ENCODE measurements at places on chromosomes 1 and 21.
A peak's percentile ranks its signal among the peaks of the same experiment; 100 is the strongest.

DNA sequence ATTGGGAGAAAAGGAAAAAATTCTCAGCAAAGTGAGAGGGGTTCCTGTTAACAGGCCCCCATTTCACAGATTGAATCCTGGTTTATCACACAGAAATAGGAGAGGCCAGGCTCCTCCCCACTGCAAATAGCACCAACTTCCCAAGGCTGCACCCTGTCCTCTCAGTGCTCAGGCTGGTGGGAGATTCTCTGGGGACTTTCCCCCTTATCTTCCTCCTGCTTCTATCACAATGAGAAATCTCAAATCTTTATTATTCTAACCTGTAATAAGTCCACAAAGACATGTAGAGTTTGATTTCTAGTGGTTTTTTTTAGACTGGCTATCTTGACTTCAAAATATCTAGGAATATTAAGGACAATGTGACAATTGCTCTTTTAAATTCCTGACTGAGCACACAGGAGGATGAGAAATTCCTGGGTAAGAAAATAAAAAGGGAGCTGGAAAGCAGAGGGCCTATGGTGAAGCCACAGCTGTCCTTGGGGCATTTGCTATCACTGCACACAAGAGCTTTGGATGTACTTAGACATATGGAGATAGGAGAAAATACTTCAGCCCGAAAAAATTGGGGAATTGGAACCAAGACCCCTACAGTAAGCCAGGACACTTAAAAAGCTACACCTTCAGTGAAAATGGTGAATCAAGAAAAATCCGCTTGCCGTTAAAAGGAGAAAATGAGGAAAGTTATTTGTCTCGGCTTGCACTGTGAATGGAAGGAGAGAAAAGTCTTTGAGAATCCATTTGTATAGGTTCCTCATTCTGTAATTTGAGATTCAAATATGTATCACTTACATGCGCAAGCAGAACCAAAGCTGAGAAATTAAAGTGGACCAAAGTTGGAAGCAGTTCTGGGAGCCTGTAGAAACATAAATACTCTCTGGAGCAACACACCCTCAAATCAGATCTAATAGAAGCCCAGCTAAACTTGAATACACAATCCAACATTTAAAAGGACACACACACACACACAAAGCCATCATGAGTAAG, 65.9 kb upstream of the C1orf105 start:
- DNase-seq: no peak

DNA sequence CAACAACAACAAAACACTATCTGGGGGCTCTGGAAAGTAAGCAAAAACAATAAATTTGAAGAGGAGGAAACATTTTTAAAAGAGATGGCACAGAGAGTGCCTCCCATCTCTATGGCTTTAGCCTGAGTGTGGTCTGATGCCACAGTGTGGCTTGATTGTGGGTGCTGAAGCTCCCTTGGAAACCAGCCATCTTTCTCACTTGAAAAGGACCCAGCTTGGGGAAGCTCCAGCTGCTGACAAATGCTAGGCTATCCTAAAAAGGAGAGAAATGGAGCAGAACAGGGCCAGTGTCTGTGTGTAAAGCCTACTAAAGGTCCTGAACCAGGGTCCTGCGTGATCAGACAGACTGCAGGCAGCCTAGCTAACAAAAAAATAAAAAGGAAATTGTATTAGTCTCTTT, 642.0 kb upstream of the PTBP2 start:
- no peak for DNase-seq

- no peak for DNase-seq
Observed at GRCh38 chr1:101017448-101017847, 8.1 kb downstream of the DPH5 start.

GRCh38 chr1:93304716-93305138, 41.0 kb upstream of the DR1 start:
- DNase-seq: peak; percentile 31

DNA sequence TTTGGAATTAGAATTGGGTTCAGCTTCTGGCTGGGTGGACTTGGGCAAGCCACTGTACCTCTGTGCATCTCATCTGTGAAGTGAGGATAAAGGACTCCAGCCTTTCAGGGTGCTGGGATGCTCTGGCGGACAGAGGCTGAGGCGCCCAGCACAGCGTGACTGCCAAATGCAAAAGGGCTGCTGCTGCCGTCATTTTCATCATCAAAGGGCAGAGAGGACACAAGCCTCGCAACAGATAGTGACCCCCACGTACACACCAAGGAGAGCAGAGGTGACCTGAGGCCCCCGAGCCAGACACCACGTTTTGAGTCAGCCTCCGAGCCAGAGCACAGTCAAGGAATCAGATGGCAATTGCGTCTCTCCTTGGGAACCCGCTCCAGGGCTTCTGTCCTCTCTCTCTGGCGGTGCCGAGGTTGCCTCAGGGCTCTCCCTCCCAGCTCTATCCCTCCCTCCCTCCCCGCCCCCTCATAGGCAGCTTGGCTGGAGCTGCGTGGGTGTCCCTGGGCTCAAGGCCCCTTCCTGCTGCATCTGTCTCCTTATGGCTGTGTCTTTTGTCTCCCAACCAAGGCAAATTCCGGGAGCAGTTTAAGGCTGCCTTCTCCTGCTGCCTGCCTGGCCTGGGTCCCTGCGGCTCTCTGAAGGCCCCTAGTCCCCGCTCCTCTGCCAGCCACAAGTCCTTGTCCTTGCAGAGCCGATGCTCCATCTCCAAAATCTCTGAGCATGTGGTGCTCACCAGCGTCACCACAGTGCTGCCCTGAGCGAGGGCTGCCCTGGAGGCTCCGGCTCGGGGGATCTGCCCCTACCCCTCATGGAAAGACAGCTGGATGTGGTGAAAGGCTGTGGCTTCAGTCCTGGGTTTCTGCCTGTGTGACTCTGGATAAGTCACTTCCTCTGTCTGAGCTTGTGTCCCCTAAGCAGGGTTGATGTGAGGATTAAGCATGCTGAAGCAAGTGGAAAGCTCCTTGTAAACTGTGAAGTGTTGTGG, 9.0 kb downstream of the HCRTR1 start:
- no peak for DNase-seq

- peak; percentile 69 for DNase-seq
Observed at GRCh38 chr1:207058878-207059867, 6.1 kb downstream of the PFKFB2 start.

DNA sequence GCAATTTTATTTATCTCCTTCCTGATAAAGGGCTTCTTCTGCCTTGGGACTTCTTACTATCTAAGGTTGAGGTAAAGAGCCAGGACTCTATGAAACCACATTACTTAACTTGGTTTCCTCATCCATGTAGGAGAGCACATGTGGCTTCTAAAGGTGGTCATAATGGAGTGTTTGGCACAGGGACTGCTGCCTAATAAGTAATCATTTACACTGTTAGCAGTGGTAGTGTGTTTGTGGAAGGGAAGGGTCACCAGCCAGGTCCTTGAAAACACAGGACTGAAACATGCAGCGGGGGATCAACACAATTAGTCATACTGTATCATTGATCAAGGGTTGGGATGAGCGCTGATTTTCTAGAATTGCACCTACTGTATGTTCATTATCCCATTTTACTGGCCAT, 59.6 kb downstream of the UCK2 start:
- no peak for DNase-seq

GRCh38 chr21:35256468-35256988, 207.4 kb upstream of the RUNX1 start:
- peak; percentile 93 for DNase-seq

DNA sequence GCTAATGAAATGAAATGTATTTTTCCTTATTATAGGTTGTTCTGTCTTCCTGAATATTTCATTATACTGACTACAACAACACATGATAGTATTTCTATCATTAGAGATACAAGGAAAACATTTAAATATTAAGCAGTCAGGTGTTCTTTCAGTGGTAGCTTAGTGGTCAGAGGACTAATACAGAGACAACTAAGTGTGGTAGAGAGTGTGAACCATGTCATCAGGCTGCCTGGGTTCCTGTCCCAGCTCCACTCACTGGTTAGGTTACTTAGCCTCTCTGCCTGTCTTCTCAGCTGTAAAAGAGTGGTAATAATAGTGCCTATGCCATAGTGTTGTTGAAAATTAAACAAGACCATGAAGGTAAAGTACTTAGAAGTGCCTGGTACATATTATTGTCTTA, 3.9 kb downstream of the UAP1 start:
- DNase-seq: no peak

DNA sequence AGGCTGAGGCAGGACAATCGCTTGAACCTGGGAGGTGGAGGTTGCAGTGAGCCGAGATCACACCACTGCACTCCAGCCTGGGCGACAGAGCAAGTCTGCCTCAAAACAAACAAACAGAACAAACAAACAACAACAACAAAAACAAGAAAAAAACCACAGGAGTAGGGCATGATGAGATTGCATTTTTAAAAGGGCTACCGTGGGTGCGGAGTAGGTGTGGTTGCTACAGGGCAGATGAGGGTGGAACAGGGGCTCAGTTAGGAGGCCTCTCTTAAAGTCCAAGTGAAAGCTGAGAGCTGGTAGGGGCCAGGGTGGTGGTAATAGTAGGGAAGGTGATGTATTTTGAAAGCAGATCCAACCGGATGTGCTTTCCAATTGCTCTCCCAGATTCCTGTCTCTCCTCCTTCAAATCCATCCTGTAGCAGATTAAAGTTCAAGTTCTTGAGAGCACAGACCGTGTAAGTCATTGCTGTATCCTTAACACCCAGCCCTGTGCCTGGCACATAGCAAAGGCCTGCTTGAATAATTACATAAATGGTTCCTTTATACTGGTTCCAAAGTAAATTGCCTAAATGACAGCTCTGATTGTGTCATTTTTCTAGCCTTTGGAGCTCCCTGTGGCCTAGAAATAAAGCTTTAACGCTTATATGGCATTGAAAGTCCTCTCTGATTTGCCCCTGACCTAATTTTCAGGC, 4.2 kb upstream of the LINGO4 start:
- DNase-seq: no peak

DNA sequence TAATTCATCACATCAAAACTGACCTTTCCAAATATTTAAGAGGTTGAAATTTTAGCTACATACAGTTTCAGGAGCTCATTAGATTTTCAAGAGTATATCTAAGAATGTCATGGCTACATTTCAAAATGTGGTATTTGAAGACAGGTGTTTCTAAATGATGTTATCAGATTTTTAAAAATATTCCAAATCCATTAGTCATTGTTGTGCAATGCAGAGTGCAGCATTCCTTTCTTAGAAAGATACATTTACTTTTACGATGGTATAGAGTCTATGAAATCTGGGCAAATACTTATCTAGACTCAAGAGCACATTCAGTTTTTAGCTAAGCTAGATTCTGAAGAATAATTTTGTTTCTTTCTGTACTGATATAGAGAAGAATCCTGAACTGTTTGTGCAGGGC, 230.3 kb downstream of the CHRM3 start:
- DNase-seq: no peak

DNA sequence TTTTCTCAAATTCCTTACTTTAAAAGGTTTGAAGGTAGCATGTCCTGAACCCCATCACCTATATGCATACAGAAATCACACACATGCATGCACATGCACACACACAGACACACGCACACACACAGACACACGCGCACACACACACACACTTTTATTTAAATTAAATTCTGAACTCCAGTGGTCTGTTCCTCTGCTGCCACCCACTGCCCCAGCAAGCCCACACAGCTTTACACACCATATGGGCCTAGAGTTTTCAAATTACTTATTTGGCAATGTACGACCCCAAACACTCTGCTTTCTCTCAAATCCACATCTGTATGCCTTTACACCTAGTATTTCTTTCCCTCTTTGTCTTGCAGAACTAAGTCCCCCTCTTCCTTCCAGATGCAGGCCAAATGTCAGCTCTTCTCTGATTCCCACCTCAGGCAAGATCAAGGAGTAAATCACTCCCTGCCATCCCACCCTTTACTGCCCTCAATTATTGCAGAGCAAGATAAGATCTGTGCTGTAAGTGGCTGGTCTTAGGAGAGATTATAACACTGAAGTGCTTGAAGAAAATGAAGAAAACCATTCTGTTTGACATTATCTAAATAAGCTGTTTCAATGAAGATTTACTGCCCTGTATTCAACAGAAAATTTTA, 429.9 kb upstream of the CXADR start:
- no peak for DNase-seq

Measured in DMS153 (cell line).